ENCODE measurements at places on chromosomes 3 and 15.

GRCh38 chr15:67101911-67102598 is 36.7 kb downstream of the SMAD3 start:
- no peak for DNase-seq

DNA sequence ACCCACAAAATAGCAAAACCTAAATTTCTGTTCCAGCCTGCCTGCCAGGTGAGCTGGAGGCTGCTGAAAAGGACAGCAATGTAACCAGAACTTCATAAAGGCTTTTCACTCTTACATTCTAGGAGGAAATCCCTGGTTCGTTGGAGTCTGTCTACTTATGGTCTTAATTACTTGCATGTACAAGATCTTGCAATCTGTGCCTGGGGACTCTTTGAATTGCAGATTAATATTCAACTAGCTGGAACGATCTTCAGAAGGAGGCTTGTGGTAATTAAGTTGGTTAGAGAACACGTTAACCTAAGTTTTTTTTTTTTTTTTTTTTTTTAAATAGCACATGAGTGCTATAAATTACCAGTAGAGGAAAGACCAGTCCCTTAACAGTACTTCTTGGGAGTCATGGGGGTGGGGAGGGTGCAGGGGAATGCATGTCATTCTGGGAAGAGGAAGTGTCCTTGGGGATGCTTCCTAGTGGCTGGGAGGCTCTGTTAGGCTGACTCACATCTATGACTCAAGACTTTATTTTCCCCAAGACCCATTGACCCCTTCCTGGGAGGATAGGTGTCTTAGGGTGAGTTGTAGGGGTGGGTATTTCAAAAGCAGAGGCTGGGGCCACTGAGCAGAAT is 139.8 kb downstream of the RAB11A start:
- DNase-seq, result no peak

DNA sequence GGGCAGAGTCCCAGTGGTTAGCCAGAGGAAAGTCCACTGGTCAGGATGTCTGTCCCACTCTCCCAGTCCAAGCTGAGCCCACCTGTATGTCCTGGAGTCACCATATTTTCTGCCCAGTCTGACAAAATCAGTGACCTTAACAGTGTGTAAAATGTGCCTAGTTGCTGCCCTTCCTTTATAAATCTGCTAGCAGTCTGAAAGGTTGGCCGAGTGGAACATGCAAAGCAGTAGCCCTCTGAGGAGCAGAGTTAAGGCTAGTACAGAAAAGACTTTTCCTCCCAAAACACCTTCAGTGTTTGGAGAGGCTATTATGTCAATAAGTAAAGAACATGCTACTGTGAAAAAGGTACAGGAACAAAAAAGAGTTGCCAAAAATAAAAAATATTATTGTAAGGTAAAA is 15.3 kb downstream of the TTC21A start:
- DNase-seq, result no peak

DNA sequence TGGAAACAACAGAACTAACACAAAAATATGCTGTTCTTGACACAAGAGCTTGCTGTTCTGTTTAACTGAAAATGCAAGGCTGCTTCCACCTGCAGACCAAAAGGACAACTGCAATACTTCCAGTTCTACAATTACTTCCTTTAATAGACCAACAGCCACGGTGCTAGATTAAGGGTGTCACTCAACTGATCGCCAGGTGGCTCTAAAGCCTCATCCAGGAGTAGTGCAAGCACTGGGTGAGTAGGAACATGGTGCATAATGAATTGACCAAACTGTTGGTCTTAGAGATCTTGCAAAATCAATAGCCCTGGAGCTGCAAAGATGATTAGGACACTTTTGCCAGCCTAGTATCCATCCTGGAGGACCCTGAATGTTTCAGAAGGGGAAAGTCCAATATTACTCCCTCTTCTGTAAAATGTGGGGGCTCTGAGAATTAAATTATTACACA is 3.6 kb upstream of the CLDN16 start:
- DNase-seq, result peak; percentile 3

GRCh38 chr3:157520485-157521150 is 17.4 kb upstream of the VEPH1 start:
- no peak for DNase-seq

GRCh38 chr3:2810723-2811122 is 299.5 kb downstream of the IL5RA start:
- DNase-seq, result no peak

- DNase-seq, result no peak
Observed at GRCh38 chr3:112303764-112304325, 9.8 kb upstream of the SLC9C1 start.
